ENCODE measurements at places on chromosomes 6 and 20.

DNA sequence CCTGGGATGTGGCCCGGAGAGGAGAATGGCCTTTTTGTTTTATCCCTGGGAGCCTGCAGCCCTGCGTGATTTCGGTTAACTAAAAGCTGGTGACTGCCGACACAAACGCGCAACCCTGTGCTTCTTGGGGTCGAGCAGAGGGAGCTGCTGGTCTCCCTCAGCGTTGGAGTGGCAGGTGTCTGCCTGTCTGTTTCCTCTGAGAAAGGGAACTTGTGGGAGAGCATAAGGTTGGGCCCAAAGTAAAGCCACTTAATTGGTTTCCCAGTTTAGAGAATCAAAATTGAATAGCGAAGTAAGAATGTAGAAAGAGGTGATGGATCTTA is 500 bp downstream of the LTV1 start:
- DNase-seq: no peak

DNA sequence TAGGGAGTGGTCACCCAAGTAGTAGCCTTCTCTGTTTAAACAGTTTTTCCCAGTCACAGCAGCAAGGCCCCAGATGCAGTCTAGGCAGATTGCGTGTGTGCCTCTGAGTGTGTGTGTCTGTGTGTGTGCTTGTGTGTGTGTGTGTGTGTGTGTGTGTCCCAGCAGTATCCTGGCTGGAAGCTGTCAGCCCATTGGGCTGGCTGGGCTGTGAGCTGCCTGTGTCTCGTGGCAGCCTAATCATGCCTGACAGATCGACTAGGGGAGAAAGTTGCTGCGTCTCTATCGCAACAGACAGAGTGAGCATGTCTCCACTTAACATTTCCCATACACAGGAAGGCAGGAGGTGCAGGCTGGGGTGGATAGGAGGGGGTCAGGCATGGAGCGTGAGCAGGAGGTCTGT is 42.9 kb upstream of the LRFN2 start:
- no peak for DNase-seq

- peak; percentile 81 for DNase-seq
These were observed 16.2 kb upstream of the UBR2 start for GRCh38 chr6:42547407-42548329.

DNA sequence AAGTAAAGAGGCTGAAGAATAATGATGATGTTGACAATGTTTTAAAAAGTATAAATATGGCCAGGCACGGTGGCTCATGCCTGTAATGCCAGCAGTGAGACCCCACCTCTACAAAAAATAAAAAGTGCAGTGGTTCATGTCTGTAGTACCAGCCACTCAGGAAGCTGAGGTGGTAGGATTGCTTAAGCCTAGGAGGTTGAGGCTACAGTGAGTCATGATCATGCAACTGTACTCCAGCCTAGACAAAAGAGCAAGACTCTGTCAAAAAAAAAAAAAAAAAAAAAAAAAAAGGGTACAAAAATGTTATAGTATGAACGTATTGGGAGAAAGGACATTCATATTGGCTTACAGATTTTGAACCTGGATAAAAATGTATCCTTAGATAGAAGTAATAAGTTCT is 543.1 kb upstream of the IRAK1BP1 start:
- no peak for DNase-seq

GRCh38 chr6:166910601-166911000 is 45.7 kb downstream of the RNASET2 start:
- DNase-seq: no peak

Data from activated T-helper 1 cell treated with anti-CD3 and anti-CD28 coated beads, Interleukin-2, amount 50 U/mL, for 16 hours (primary cell).